Stimulated activated CD8-positive, alpha-beta memory T cell treated with anti-CD3 and anti-CD28 coated beads, Interleukin-15, amount 100 ng/mL, for 4 hours (primary cell): ENCODE measurements at places on chromosomes 5 and 9.

GRCh38 chr5:97628031-97628430 is 445.0 kb upstream of the RIOK2 start:
- no peak for DNase-seq

DNA sequence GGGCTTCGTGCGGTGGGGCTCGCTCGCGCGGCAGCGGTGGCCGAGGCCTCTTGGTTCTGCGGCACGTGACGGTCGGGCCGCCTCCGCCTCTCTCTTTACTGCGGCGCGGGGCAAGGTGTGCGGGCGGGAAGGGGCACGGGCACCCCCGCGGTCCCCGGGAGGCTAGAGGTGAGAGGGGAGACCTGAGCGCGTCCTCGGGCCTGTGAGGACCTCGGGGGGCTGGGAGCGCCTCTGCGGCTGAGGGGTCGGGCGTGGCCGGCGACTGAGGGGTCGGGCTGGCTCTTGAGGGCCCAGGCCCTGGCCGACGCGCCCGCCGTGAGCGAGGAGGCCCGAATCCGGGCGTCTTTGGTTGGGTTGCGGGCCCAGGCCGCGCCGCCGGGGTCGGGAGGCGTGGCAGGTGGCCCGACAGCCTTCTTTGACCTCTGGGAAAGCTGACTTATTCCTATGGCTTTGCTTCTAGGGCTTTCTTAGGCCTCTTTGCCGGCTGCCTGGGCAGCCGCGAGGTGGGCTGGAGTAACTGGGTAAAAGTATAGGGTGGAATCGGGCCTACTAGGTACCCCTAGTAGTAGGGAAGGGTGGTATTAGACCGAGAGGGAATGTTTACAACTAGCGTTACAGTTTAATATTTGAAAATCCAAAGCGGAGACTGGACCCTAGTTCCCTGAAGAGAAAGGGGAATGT is at the start of gene CANX:
Gene CANX, plus strand, starts transcription at position 33 of the 681 bp plus-strand sequence. CDS start 6,715 bp downstream, outside the sequence.
- DNase-seq: no peak

DNA sequence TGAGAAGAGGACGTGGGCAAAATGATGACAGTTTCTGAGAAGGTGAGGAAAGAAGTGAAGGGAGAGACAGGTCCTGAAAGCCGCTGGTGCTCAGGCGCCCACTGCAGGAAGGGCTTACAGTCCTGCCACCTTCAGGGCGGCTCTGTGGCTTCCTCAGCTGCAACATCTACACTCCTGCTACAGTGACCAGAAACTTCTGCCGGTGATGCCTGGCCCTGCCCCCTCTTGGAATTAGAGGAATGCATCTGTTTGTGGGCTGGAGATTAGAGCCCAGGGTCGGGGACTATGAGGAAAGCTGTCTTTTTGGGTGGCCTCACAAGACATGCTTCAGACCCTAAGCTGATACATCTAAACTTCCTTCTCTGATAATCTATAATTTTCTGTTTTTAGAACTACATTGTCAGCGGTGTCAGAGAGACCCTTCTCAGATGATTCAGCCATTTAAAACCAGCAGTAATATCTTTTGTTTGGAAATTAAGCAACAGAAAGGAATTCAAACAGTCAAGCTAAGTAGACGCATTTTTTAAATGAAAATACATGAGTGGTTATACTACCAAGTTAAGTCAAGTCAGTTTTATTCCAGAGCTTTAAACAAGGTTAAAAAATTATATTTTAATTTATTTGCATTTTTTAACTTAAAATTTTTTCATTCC is 30.4 kb downstream of the PRDM6 start:
- no peak for DNase-seq

DNA sequence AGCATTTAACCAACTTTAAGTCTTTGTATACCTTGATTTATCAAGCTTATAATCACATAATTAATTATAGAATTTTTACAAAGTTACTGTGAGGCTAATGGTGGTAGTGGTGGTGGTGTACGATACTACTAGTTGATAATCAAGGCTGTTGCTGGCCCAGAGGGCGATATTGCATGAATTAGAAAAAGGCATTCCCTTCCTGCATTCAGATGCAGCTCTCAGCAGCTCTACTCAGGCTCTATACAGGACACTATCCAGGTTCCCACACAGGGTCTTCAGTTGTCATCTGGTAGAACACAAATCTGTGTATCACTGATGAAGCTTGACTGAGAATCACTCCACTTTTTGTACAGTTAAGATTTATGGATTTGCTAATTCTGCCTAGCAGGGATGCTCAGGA is 562.8 kb upstream of the C9orf72 start:
- no peak for DNase-seq

GRCh38 chr5:127206320-127207113 is 84.1 kb upstream of the MEGF10 start:
- DNase-seq: no peak

DNA sequence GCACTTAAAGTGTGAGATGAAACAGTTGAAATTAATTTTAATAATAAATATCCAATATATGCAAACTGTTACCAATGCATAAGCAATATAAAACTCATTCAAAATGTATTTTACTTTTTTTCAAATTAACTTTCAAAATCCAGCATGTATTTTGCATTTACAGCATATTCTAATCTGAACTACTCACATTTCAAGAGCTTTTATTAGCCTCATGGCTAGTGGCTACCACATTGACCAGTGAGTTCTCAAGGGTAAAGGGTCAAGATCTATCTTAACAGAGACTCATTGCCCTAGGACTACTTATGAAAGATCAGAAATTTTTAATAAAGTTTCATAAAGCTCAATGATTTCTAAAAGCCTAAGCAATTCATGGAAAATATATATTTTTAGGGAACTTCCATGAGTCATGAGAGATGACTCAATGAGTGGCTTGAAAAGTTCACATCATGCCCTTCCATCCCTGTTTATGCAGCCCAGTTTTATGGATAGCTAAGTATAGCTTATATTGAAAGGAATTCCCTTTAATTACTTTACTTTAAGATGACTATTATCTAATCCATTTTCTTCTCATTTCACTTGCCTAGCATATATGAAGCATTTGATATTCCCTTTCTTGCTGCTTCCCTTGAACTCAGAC is 608.6 kb downstream of the SLCO4C1 start:
- DNase-seq: no peak

DNA sequence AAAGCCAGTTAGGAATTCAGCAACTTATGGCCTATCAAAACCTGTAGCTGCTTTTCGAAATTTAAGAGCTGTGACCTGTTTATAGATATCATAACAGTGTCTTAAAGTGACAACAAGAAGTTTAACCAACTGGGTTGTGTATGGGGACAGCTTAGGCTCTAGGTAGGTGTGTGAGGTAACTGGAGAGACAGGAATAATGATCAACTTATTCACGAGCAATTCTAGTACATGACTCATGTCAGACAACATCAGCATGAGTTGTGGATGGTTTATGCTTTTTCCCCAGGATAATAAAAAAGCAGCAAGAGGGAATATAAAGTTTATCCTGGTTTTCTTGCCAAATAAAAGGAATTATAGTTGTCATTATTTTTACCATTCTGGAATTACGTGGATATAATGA is 88.6 kb downstream of the GDNF start:
- DNase-seq: no peak

DNA sequence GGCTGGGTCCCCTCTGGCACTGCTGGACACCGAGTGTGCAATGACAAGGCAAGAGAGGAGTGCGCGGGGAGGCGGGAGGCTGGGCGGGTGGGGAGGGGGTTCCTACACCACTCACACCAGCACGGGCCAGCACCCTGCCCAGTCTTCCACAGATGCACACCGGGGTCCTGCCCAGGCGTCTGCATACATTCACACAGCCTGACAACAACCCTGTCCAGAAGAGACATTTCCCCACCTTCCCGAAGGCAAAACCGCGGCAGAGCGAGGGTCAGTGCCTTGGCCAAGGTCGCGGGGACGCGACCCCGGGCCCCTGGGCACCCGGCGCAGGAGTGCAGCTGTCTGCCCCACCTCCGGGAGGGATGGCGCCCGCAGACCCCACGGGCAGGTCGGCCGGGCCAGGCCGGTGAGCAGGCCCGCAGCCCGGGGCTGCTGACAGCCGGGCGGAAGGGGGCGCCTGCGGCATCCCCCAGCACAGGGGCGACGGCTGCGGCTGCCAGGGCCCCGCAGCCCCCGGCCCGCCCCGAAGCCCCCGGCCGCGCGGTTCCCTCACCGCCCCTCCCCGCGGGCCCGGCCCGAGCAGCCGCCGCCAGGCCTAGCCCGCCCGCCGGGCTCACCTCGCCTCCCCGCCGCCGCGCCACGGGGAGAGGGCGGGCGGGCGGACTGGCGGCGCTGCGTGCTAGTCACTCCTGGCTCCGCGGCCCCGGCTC is 496 bp downstream of the MAPK9 start:
- no peak for DNase-seq

- no peak for DNase-seq
Measured at GRCh38 chr5:173331287-173331686, 3.1 kb upstream of the STC2 start.

DNA sequence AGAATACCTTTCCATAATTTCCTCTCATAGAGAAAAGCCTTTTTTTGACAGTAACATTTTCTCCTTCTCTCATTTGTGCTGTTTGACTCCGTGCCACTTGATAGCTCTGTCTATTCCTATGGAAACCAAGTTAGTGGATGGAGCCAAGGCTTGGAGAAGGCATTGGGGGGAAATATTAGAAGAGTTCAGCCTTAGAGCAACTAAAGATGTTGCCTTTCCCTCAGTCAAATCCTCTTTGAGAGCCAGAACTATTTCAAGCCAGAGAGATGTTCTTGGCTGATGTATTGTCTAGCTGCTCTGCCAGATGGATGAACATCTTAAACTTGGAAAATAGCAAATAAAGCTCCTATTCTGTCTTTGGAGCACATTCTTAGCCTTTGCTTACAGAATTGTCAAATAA is 112.4 kb downstream of the INVS start:
- DNase-seq: no peak

DNA sequence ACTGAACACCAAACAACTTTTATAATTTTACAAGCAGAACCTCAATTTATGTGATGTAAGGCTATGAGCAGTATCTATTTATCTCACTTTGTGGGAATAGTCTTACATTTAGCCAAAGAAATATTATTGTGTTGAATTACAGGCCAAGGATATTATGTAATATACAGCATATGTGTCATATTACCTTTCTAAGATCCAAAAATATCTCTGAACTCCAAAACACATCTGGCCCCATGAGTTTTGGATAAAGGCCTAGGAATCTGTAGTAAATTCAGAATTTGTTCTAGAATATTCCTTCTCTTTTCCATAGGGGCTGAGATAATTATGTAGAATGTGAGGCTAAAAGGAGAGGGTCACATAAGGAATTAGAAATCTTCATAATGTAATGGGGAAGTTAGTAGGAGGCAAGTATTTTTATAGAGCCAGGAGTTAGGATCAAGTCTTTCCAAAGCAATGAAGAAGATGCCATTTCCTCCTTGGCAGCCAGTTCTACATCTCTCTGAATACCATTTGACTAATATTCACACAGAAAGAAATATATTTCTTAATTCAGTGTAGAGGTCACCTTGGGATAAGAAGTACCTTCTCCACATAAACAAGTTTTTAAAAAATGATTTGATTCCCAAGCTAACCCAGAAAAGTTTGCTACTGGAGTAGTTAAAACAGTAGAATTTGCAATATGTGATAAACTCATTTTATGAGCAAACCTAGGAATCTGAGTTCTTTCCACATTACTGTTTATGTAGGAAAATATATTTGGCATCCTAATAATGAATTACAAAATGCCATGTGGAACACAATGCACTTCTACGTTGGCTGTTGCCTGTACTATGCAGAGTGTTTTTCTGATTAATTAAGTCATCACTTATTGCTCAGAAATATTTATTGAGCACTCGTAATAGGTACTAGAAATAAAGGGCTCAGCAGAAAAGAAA is 20.3 kb upstream of the GRAMD2B start:
- no peak for DNase-seq

DNA sequence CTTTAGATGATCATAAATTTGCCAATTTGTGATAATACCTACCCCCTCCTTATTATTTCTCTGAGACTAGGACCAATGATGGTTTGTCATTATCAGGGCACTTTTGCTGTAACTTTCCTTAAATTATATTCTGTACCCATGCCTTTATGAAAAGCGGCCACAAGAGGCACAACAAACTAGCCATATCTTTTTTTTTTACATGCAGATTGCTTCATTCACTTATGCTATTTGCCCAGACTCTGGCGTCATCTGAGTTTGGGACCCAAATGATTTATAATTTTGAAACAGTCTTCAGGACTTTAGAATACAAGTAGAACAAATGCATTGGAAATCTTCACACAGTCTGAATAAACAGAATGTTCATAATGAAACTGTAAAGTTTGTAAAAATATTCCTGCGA is 408.1 kb downstream of the MAT2B start:
- no peak for DNase-seq

GRCh38 chr5:42366051-42366450 is 57.2 kb upstream of the GHR start:
- no peak for DNase-seq

DNA sequence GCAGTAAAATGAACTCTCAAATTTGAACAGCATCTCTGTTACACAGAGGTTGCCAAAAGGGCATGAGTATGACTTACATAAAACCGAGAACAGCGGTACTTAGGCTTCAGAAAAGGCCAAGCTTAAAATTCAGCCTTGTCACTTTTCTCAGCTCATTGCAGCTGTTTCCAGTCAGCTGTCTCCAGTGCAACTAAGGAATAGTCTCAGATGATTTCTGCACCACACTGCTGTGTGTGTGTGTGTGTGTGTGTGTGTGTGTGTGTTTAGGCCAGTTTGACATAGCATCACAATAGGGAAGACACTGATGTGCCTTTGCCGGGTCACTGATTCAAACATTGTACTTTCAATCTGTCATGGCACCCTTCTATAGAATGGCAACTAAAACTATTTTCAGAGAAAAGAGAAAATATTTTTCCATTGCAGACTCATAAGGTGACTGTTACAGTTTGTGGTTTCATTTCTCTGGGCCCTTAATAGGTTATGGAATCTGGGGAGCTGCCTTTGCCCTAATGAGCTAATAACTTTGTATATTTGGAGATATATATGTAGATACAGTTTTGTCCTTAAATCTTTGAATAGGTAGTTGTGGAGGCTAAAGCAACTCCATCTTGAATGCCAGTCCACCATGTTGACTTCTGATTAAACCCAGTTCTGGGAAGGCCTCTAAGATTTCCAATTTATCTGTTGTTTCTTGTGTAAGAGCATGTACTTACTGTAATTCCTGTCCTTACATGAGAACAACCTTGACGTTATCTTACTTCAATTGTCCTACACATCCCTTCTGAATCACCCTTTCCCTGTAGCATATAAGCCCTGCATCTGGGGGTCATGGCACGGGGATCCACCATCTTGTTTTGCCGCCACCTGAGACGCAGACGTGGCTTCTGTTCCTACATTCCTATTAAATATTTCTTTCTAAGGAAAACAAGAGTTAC is 4.5 kb downstream of the LSM11 start:
- no peak for DNase-seq

DNA sequence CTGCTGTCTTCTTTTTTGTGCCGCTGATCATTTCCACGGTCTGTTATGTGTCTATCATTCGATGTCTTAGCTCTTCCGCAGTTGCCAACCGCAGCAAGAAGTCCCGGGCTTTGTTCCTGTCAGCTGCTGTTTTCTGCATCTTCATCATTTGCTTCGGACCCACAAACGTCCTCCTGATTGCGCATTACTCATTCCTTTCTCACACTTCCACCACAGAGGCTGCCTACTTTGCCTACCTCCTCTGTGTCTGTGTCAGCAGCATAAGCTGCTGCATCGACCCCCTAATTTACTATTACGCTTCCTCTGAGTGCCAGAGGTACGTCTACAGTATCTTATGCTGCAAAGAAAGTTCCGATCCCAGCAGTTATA is 17.1 kb downstream of the F2R start:
- DNase-seq: no peak

GRCh38 chr5:150000990-150001659 is 586 bp downstream of the HMGXB3 start:
- DNase-seq: peak; percentile 6
